Activated CD4-positive, CD25-positive, alpha-beta regulatory T cell treated with anti-CD3 and anti-CD28 coated beads, Interleukin-2, amount 50 U/mL, for 24 hours (primary cell): ENCODE measurements at places on chromosomes 2 and 18.

GRCh38 chr2:203237346-203238238, 1.2 kb upstream of the CYP20A1 start:
- ATAC-seq = no peak

GRCh38 chr2:12816379-12817306, 99.9 kb downstream of the TRIB2 start:
- peak; percentile 83 for ATAC-seq

DNA sequence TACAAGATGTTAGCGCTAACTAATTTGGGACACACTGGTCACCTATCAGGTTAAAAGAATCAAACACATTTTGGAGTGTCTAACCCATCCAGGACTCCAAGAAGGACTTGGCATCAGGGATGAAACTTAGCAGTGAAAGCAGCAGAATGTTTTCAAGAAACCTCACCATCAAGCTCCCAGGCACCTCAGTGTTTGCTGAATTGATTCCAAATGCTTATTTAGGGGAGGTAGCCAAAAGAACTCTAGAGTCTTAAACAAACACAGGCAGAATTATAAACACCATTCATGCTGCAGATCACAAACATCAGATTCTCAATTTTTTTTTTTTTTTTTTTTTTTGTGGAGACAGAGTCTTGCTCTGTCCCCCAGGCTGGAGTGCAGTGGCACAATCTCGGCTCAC, 122.8 kb upstream of the UXS1 start:
- ATAC-seq = no peak

DNA sequence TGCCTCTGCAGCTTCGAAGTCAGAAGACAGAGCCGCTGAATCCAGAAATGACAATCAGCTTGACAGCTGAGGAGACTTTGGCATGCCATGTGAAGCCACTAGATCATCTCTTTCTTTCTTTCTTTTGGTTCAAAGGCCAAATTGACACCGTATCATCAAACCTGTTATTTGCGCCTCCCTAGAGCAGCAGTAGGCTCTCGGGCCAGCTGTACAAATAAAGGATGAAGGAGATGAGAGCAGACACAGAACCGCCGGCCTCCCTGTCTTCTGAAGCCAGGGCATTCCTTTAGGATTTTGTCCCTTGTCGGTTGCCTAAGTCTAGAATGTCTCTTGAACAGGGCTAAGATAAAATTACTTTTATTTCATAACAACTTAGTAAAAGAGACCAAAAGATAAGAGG, 36.8 kb downstream of the COL4A4 start:
- no peak for ATAC-seq

DNA sequence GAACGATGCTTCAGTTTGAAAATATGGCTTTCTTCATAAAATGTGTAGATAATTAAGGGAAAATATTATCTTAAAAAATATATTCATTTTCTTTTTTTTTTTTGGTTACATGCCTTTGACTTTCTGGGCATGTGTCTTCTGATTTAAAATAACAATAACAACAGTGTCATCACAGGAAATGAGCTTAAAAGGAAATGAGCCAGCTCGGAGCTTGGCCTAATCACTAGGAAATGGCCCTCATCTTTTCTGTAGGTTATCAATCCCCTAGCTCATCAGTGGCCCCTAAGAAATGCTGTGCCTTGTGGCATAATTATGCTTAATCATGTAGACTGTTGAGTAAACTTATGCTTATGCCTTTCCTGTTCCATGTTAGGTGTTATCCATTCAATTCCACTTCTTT, 141.8 kb upstream of the FHL2 start:
- ATAC-seq = peak; percentile 21

- ATAC-seq = no peak
Observed at GRCh38 chr2:220106065-220106464, 478.6 kb downstream of the SLC4A3 start.

DNA sequence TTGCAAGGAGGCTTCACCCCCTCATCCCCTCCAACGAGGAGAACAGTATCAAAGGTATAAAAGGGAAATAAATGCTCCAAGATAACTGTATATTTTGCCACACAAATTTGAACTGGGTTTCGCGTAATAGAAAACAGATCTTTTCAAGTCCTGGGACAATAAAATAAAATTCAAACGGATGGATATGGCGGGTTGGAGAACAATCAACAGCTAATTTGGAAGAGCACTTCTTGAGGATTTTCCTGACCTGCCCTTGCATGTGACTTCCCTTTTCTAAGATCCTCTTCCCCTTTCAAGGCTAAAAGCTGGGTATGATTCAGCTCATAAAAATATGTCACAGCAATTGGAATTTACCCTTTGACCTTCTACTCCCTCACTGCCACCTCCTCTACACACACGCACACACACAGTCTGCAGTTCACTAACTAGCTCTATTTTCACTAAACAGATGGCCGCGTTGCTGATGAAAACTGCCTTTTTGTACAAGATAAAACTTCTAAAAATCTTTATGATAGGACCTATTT, 386.9 kb downstream of the FIGN start:
- no peak for ATAC-seq

DNA sequence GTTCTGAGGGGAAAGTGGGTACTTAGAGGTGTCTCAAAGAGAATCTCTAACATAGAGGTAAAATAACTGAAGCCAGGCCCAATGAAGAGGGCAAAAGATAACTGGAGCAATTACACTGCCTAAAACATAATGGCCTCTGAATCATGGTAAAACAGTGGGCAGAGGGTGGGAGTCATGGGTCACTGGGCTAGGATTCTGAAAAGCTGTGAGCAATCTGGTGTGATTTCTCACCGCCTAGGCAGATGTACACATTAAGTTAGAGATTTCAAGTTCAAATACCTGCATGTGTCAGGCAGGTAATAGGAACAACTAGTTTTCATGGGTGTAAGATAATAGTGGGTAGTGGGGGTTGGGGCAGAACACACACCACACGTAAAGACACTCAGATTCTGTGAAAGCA, 45.6 kb downstream of the INSIG2 start:
- no peak for ATAC-seq

GRCh38 chr2:205629091-205629776, 53.1 kb upstream of the NRP2 start:
- ATAC-seq = no peak

DNA sequence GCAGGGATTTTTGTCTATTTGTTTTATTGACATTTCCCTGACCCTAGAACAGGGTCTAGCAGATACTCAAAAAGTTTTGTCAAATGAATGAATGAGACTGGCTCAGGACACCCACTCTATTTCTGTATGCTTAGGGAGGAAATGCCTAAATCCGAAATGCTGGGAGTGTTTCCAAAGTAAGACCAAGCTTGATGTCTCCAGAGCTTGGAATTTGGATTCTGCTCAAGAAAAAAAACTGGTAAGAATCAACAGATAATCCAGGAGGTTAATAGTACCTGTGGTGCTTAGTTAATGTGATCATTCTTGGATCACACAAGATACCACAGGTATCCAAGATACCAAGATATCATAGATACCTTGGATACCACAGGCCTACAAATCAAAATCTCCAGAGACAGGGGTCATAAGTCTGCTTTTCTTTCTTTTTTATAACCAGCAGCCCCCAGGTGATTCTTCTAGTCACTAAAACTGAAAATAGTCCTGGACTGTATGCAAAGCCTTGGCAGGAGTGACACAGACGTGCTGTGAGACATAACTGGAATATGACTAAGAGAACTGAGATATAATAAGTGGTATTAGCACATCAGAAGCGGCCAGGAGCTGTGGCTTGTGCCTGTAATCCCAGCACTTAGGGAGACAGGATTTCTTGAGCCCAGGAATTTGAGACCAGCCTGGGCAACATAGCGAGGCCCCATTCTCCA, 39.9 kb upstream of the SP3 start:
- ATAC-seq = peak; percentile 96

GRCh38 chr2:230693411-230693810, 19.2 kb upstream of the CAB39 start:
- ATAC-seq = no peak
